ENCODE measurements at places on chromosomes 11 and 22. TPM values are rescaled to one million over a fixed set of nuclear protein-coding genes. Genes with fewer than 3 reads are reported as not detected.

Gene NFAM1
- 2.0 TPM for polyA plus RNA-seq

Gene CBLIF
- 0.05 TPM for polyA plus RNA-seq

GRCh38 chr11:66625041-66625751, 8.8 kb downstream of the RBM14 start:
- H3K27ac ChIP-seq, result no peak overlapping the region
- H3K4me3 ChIP-seq, result no peak overlapping the region
- H3K36me3 ChIP-seq, result peaks cover 98% of the 10 kb centered on the region
- H3K4me1 ChIP-seq, result peaks cover 6% of the 10 kb centered on the region
- no peaks in the 10 kb centered on the region for H3K27me3 ChIP-seq

Gene MRGPRE
- polyA plus RNA-seq, result 0.02 TPM

GRCh38 chr11:61540528-61540927, 32.0 kb downstream of the LRRC10B start:
- no peak overlapping the region for H3K27ac ChIP-seq
- H3K4me1 ChIP-seq, result no peaks in the 10 kb centered on the region

GRCh38 chr11:3826721-3827120, 14.0 kb downstream of the RHOG start:
- no peak overlapping the region for H3K4me3 ChIP-seq
- peaks cover 13% of the 10 kb centered on the region for H3K4me1 ChIP-seq
- no peak overlapping the region for H3K27ac ChIP-seq

GRCh38 chr11:130032931-130033330, 30.3 kb upstream of the PRDM10 start:
- H3K4me3 ChIP-seq, result no peak overlapping the region
- no peaks in the 10 kb centered on the region for H3K27me3 ChIP-seq
- no peaks in the 10 kb centered on the region for H3K4me1 ChIP-seq
- no peak overlapping the region for H3K27ac ChIP-seq

DNA sequence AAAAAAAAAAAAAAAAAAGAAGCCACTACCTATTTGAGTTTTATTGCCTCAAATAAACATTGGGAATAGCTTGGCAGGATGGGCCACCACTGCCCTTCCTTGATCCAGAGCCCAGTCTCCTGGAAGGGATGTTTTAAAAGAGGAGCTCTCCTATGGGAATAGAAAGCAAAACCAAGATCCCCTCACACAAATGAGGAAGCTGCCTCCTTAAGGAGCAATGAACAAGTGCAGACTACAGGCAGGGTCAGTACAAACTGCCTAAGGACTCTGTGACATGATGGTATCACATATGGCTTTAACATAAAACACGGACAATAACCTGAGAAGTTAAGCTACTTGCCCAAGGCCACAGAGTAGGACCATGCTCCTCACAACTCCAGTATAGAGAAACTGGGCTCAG, 120.8 kb downstream of the NAT10 start:
- no peaks in the 10 kb centered on the region for H3K4me1 ChIP-seq
- DNase-seq, result no peak
- no peak overlapping the region for H3K27ac ChIP-seq
- H3K4me3 ChIP-seq, result no peak overlapping the region

Gene PDGFB
- 4.3 TPM for polyA plus RNA-seq

- H3K36me3 ChIP-seq, result no peaks in the 10 kb centered on the region
- H3K27ac ChIP-seq, result no peak overlapping the region
- H3K4me1 ChIP-seq, result peaks cover 2% of the 10 kb centered on the region
- H3K4me3 ChIP-seq, result no peak overlapping the region
- H3K27me3 ChIP-seq, result peaks cover 34% of the 10 kb centered on the region
- DNase-seq, result no peak
Measured at GRCh38 chr11:73266646-73267020, 5.5 kb upstream of the P2RY6 start.

- peaks cover 17% of the 10 kb centered on the region for H3K27me3 ChIP-seq
- DNase-seq, result no peak
- no peak overlapping the region for H3K27ac ChIP-seq
- no peaks in the 10 kb centered on the region for H3K36me3 ChIP-seq
- H3K4me1 ChIP-seq, result no peaks in the 10 kb centered on the region
- no peak overlapping the region for H3K4me3 ChIP-seq
Measured at GRCh38 chr22:50007057-50007511, 5.5 kb downstream of the IL17REL start.

GRCh38 chr11:112127056-112127455, 36.8 kb downstream of the IL18 start:
- DNase-seq, result no peak
- H3K27me3 ChIP-seq, result no peaks in the 10 kb centered on the region
- H3K36me3 ChIP-seq, result no peaks in the 10 kb centered on the region

Gene ASCL2
- 1.6 TPM for polyA plus RNA-seq

DNA sequence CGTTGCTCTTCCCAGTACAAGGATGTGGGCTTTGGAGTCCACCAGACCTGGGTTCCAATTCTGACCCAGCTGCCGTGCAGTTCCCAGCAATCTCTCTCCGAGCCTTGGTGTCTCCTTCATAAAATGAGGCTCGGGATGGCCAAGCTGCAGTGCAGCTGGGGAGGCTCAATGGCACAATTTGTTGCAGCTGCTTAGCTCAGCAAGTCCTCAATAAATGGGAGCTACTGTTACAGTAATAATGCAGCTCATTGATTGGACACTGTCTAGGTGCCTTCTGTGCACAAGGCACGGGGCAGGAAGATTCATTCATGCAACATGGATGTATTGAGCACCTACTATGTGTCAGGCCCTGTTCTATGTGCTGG, 37.1 kb downstream of the SHISAL1 start:
- H3K4me1 ChIP-seq, result no peaks in the 10 kb centered on the region
- no peaks in the 10 kb centered on the region for H3K36me3 ChIP-seq
- H3K27me3 ChIP-seq, result peaks cover 4% of the 10 kb centered on the region
- DNase-seq, result no peak
- no peak overlapping the region for H3K4me3 ChIP-seq
- no peak overlapping the region for H3K27ac ChIP-seq

- H3K27me3 ChIP-seq, result no peaks in the 10 kb centered on the region
- DNase-seq, result no peak
- H3K36me3 ChIP-seq, result no peaks in the 10 kb centered on the region
- no peak overlapping the region for H3K27ac ChIP-seq
Measured at GRCh38 chr11:131978351-131978750, 607.9 kb downstream of the NTM start.

DNA sequence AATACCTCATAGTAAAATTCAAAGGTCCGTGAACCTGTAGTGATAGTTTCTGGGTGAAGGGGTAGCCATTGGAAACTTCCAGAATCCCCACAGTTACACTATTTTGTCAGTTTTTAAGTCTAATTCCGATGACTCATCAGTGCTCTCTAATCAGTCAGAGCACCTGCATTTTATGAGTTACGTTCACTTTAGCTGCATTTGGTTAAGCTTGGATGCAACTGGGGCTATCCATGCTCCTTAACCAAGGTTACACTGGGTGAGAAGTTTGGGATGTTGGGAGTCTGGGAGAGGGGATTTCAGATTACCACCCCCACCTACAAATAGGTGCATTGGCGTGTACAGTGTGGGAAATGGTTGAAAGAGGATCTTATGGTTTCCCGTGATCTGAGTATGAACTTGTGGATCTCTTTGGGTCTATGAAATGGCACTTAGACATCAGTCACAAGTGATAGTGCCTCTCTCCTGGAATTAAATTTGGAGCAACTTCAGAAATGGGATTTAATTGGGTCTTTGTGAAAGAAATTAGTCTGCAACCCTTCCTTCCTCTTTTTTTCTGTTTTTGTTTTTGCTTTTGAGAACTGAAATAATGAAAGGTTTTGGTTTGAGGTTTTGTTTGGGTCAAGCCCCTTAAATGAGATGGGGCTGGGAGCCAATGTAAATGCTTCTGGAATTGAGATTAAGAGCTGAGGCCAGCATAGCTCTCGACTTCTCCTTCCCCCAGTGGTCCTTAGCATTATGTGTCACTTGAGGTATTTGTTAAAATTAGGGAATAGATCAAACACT, 31.5 kb downstream of the EHF start:
- no peaks in the 10 kb centered on the region for H3K27me3 ChIP-seq
- no peak overlapping the region for H3K4me3 ChIP-seq
- H3K36me3 ChIP-seq, result no peaks in the 10 kb centered on the region
- DNase-seq, result no peak
- no peaks in the 10 kb centered on the region for H3K4me1 ChIP-seq
- H3K27ac ChIP-seq, result no peak overlapping the region

- H3K27me3 ChIP-seq, result no peaks in the 10 kb centered on the region
- H3K36me3 ChIP-seq, result no peaks in the 10 kb centered on the region
- peak overlapping the region; percentile 16 for H3K4me3 ChIP-seq
- peaks cover 7% of the 10 kb centered on the region for H3K4me1 ChIP-seq
- H3K27ac ChIP-seq, result no peak overlapping the region
Measured at GRCh38 chr11:59212222-59212621, 505 bp downstream of the MPEG1 start.

DNA sequence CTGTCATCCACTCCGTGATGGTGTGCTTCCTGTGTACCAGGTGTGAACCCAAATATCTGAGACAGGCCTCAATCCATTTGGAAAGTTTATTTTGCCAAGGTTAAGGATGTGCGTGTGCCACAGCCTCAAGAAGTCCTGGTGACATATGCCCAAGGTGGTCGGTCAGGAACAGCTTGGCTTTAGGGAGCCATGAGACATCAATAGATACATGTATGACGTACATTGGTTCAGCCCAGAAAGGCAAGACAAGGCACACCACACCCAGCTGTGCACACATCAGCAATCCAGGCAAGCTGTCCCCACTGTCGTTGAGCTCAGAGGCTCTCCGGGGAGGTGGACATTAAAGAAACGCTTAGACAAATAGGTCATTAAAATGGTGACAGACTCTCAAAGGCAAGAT, 56.8 kb upstream of the SHANK2 start:
- no peaks in the 10 kb centered on the region for H3K27me3 ChIP-seq
- H3K4me3 ChIP-seq, result no peak overlapping the region
- H3K4me1 ChIP-seq, result no peaks in the 10 kb centered on the region
- no peak for DNase-seq
- no peaks in the 10 kb centered on the region for H3K36me3 ChIP-seq

DNA sequence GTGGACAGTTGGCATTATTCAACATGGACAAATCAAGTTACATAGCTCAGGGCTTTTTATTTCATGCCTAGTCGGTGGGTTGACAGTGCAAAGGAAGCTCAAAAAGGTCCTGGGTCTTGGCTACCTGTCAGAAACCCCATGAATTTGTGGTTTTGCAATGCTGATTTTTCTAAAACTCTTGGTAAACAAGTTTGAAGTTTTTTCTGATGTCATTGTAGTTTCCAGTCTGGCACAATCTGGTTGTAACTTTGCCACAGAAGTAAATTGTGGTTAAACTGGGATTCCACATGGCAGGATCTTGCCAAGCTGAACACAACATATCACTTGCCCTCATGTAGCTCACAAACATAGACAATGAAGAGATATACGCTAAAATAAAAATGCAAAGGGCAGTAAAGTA, 100.8 kb downstream of the EHF start:
- no peak overlapping the region for H3K4me3 ChIP-seq
- H3K4me1 ChIP-seq, result no peaks in the 10 kb centered on the region
- no peaks in the 10 kb centered on the region for H3K27me3 ChIP-seq

GRCh38 chr11:113504586-113504985, 29.4 kb upstream of the DRD2 start:
- H3K36me3 ChIP-seq, result no peaks in the 10 kb centered on the region
- H3K27me3 ChIP-seq, result no peaks in the 10 kb centered on the region
- no peak overlapping the region for H3K27ac ChIP-seq
- no peaks in the 10 kb centered on the region for H3K4me1 ChIP-seq
- no peak overlapping the region for H3K4me3 ChIP-seq
- no peak for DNase-seq

Gene CUL5
- 12.3 TPM for polyA plus RNA-seq

DNA sequence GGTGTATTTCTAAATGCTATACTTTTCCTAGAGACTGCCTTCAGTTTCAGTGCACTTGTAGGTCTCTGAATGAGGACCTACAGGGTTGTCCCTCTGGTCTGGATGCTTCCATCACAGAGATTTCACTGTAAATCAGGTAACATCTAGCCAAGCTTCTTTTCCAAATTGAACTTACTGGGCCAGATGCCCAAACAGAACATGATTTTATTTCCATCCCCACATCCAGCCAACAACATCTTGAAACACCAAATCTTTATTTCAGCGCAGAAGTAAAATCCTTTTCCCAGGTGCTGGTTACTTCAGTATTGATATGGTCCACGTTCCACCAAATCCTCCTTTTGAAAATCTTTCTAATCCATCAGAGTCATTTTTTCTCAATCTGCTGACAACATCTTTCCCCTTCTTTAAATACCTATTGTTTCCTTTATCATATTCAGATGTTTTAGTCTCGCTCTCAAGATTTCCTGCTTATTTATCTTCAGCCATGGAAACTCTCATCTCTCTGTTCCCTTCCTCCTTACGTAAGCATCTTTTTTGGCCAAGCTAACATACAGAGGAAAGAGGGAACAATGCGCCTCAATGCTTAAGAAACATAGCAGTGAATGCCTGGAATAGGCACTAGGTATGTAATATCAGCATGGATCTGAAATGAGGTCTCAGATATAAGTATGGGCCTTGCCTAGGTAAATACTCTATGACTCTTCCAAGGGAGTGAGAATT, 201.2 kb upstream of the MTNR1B start:
- H3K27me3 ChIP-seq, result no peaks in the 10 kb centered on the region
- no peak for DNase-seq

Gene TTC36
- not detected for polyA plus RNA-seq

Gene GPHA2
- 1.6 TPM for polyA plus RNA-seq

DNA sequence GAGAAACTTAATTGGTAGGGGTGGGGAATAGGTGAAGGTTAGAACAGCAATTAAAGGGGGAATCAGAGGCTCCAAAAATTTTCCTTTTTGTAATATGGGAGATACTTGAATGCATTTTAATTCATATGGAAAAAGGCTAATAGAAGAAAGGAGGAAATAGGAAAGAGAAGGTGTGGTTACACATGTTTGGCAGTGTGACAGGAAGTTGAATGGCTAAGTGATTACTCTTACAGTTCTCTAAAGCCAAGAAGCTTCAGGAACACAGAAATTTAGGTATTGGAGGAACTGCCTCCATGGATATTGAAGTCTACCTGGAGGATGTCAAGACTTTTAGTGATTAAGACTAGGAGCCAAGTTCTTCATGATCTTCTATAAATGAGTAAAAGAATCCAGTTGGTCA, 6.3 kb downstream of the NXPE2 start:
- H3K27ac ChIP-seq, result no peak overlapping the region
- no peaks in the 10 kb centered on the region for H3K27me3 ChIP-seq
- no peak for DNase-seq
- H3K4me1 ChIP-seq, result no peaks in the 10 kb centered on the region
- H3K4me3 ChIP-seq, result no peak overlapping the region

- H3K36me3 ChIP-seq, result no peaks in the 10 kb centered on the region
- H3K4me3 ChIP-seq, result no peak overlapping the region
- peak; percentile 42 for DNase-seq
- H3K4me1 ChIP-seq, result no peaks in the 10 kb centered on the region
- H3K27me3 ChIP-seq, result no peaks in the 10 kb centered on the region
Measured at GRCh38 chr11:61947486-61948210, 2.5 kb upstream of the BEST1 start.

GRCh38 chr11:75576499-75576918, 14.5 kb downstream of the SERPINH1 start:
- H3K4me1 ChIP-seq, result no peaks in the 10 kb centered on the region
- peaks cover 13% of the 10 kb centered on the region for H3K36me3 ChIP-seq
- DNase-seq, result peak; percentile 35

Gene GRK3
- polyA plus RNA-seq, result 8.4 TPM

GRCh38 chr22:47600791-47601625, 838.6 kb downstream of the TBC1D22A start:
- no peak for DNase-seq
- no peaks in the 10 kb centered on the region for H3K4me1 ChIP-seq
- no peaks in the 10 kb centered on the region for H3K36me3 ChIP-seq

Data from thymus (tissue), 14 donors.